ENCODE measurements at places on chromosomes 12 and 14. TPM values are rescaled to one million over a fixed set of nuclear protein-coding genes. Genes with fewer than 3 reads are reported as not detected.

The POP5 gene
- 48.4 TPM for total RNA-seq

The AJUBA gene
- 6.4 TPM for total RNA-seq

The GARIN6 gene
- not detected for total RNA-seq

The KRT85 gene
- total RNA-seq: not detected

The PIWIL1 gene
- total RNA-seq: not detected

The KLRC1 gene
- total RNA-seq: not detected

The PTHLH gene
- 2.2 TPM for total RNA-seq

The GPR84 gene
- 0.53 TPM for total RNA-seq

The NAA30 gene
- 20.3 TPM for total RNA-seq

The NRL gene
- 2.2 TPM for total RNA-seq

The RFX4 gene
- not detected for total RNA-seq

The TMEM30B gene
- total RNA-seq: 1.9 TPM

The RPS6KL1 gene
- 17.2 TPM for total RNA-seq

The HRK gene
- not detected for total RNA-seq

The SERPINA1 gene
- total RNA-seq: 10.3 TPM

The SOAT2 gene
- total RNA-seq: not detected

The DAO gene
- not detected for total RNA-seq

The TEX52 gene
- total RNA-seq: not detected

Data from right cardiac atrium (tissue), 5 donors.